ENCODE measurements at places on chromosomes 3 and 15.

DNA sequence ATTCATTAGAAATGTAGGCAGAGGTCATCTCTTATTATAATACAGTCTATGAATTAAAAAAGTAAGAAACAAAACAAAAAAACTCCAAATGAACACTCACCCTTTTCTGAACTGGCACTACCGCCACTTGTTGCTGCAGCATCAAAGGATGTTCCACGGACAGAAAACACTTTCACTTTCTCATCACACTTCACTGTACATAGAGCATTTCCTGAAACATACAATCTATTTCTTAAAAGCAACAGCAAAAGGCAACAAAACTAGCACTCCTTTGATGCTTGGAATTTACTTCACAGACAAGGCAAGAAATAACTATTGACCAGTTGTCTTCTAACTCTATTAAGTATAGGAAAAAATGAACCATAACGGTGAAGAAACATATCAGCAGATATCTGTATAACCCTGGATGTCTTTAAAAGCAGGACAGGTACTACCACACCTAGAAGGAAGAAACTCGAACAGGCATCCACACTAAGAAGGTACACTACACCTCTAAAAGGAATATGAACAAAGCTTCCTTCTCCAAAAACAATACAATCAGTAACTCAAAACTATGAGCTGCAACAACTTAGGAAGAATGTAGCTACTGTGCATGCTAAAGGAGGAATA is 24.9 kb downstream of the ETFA start:
- no peak for DNase-seq

DNA sequence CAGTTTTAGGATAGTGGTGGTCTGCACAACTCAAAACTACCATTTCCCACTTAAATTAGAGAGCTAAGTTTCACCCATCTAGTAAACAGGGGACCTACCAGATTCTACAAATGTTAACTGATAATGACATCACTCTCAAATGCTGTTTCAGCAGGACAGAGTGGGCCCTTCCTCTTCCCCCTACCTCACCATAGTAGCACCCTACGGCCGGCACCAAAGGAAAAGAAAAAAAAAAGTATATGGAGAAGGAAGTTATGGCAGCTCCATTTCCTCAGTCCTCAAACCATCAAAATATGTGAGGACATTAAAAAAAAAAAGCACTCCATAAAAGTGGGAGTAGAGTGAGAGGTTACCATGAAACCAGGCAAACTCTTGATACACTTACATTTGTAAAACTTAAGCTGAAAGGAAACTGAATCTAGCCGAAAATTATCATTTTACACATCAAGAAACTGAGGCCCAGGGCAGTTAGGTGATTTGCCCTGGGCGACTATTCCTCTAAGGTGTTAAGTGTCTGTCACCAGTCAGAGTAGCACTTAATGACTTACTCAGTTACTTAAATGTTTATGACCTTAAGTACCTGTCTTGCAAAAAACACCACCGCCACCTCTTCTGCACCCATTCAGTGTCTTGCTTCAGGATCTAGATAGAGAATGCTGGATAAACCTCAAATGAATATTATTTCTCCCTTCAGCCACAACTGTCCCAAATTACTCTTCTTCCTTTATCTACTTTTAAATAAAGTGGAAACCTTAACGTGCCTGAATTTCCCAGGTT is 2.7 kb downstream of the MSL2 start:
- DNase-seq, result no peak

DNA sequence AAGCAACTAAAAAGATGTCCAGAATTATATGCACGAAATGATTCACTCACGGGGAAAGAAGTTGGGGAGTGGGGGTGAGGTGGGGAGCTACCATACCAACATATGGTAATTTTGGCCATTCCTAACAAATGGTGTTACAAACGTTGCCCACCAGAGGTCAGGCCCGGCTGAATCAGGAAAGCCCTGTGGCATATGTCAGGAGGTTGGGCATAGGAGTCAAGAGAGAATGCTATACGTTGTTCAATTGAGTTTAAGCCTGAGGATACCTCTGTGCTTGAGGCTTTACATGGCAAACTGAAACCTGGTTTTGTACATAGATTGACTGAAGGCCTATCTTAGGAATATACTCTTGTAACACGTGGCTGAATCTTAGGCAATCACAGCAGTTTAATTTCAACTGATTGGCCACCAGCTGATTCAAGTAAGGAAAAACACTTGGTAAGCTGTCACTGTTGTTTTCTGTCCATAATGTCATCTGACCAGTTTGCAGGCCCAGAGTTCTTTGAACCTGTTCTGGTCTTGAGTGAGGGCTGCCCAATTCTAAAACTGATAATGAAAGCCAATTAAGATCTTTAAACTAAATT is 23.4 kb upstream of the SLC2A2 start:
- no peak for DNase-seq

DNA sequence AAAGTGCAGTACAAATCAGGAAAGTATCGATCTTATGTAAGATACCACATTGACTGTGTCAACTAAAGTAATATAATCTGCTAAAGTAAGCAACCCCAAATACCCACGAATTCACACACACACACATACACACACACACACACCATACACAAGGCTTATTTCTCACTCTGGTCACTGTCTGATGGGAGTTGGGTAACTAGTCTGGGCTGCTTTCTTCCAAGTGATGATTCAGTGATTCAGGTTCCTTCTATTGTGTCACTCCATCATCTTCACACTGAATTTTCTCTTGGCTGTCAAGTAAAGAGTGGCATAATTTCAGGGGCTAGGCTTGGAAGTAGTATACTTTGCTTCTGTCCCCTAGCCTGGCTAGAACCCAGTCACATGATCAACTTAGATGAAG is 104.8 kb upstream of the CCDC54 start:
- DNase-seq, result no peak

GRCh38 chr15:82313446-82313845 is 35.8 kb downstream of the GOLGA6L10 start:
- DNase-seq, result no peak

Data from stimulated activated CD8-positive, alpha-beta memory T cell treated with anti-CD3 and anti-CD28 coated beads, Interleukin-7, amount 100 ng/mL, for 24 hours (primary cell).